ENCODE measurements at places on chromosomes 7 and 10.
A peak's percentile ranks its signal among the peaks of the same experiment; 100 is the strongest.

DNA sequence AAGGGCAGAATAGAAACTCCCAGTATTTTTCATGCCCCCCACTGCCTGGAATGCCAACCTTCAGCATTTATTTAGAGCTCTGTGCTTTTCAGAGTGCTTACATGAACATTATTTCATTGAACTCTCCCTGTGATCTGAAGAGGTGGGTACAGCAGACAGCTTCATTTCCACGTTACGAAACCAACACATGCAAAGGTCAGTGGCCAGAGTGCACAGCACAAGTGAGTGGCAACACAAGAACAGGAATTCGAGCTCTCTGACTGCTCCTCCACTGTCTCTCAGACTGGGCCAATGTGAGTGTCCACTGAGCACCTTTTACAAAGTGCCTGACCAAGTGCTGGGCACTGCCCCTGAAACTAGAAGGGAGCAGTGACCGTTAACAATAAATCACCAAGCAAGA, 162.9 kb downstream of the GLI3 start:
- DNase-seq: no peak

- DNase-seq: no peak
Measured at GRCh38 chr7:115549910-115550309, 480.7 kb downstream of the TFEC start.

DNA sequence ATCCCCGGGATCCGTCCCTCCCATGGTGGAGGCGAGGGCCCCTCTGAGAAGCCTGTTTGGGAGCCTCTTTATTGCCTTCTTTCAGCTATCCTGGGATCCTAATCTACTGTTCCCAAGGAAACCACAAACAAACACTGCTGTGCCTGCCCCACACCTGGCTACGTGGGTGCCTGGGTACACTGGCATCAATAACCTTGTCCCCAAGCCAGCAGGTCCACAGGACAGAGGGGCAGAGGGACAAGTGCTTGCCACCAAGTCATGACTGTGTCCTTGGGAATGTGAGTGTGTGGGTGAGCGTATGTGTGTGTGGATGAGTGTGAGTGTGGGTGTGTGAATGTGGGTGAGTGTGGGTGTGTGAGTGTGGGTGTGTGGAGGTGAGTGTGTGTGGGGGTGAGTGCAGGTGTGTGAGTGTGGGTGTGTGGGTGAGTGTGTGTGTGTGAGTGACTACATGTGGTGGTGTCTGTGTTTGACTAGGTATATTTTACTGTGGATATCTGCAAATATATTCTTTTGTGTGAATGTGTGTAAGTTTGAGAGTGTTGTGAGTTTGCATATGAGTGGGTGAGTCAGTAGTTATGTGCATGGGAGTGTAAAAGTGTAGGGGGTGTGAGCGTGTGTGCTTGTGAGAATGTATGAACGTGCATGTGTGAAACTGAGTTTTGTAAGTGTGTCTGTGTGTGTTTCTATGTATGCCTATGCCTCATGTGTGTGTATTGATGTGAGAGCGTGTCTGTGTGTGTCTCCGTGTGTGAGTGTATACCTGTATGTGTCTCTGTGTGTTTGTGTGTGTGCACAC, 96.1 kb downstream of the TNS3 start:
- DNase-seq: peak; percentile 72

DNA sequence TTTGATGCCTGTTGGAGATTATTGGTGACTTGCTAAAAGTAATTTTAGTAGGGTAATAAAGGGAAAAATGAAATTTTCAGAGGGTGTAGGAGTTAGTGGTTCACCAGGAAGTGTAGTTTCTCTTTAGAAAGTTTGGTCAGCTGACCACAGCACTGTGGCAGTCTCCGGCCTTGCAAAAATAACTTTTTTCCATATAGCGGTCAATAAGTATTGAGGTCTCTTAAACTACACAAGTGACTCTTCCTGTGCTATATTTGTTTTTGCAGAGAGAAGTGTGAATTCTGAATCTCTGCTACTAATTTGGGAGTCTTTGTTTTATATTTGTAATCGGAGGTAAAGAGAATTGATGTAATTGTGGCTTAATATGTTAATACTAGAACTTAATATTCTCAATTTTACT, 24.3 kb downstream of the PTPN12 start:
- DNase-seq: no peak

DNA sequence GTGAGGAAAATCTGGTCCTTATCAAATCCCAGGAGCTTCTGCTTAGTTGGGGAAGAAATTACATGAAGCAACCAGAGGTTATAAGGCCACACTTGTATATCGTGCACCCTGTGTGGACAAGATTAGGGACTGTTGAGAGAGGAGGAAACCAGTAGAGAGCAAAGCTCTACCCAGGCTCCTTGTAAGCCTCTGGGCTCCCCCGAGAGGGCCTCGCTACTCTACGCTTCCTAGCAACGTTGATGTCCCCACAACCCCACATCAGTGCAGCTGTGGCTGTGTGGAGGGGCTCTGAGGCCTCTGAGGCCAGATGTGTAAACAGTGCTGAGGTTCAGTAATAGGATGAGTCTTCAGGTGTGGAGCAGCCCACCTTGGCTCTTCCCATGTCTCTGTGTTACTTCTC, 16.0 kb downstream of the HIF1AN start:
- DNase-seq: no peak

DNA sequence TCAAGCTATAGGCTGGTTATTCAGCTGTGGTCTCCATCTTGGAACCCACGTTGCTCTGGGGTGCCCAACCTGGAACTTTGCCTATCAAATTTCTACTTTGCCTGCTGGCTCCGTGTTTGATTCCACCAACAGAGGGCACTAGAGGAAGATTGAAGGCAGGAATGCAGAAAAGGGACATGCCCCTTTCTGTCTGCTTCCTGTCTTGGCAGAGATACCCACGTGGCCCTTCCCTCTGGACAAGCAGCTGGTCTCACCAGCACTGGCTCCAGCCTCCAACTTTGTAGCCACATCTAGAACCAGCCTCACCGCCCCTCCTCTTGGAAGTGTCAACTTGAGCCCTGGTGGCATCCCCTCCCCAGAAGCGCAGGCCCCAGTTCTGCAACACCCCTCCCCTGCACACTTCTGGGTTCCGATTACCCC, 52.1 kb upstream of the ZNF438 start:
- no peak for DNase-seq

GRCh38 chr10:114855776-114856543, 34.4 kb downstream of the FHIP2A start:
- peak; percentile 16 for DNase-seq

DNA sequence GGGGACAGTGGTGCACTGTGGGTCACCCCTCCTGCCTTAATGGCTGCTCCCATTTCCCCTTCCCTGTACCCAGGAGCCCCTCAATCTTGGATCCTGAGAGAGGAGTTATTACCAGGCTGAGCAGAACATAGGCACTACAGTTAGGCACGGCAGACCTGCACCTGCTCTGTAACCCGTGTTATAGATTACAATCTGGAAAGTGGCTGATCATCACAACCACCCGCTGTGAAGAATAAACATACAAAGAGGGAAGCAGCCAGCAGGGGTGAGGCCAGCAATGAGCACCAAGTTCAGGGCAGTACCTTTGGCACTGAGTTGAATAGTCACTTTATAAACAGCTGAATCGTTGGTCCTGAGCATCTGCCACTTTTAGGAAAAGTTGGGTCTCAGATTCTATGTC, 1.7 kb downstream of the CDHR1 start:
- no peak for DNase-seq

GRCh38 chr10:101331956-101332355, 22.0 kb upstream of the BTRC start:
- DNase-seq: no peak

- DNase-seq: no peak
Measured at GRCh38 chr10:83580373-83581012, 558.8 kb upstream of the GHITM start.

DNA sequence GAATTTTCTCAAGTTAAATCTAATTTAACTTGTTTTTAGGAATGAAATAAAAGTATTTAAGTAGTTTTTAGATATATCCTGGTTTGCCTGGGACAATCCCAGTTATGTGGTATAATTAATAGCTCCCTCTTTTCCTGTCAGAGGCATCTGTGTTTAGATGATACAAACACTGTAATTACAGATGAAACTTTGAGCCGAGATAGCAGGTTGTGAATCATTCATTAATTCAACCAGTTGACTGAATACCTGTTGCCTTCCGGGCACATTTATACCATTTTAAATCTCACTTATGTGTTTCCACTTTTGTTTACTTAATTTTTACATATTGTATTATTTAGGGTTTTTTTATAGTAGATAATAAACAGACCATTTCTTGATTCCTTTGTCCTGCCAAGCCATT, 82.1 kb upstream of the GATA3 start:
- DNase-seq: no peak

- DNase-seq: no peak
Measured at GRCh38 chr10:104242545-104242944, 10.4 kb upstream of the CFAP43 start.

GRCh38 chr10:126705951-126706565, 35.6 kb upstream of the C10orf90 start:
- no peak for DNase-seq

GRCh38 chr10:3213758-3214515, 41.4 kb upstream of the PITRM1 start:
- no peak for DNase-seq

DNA sequence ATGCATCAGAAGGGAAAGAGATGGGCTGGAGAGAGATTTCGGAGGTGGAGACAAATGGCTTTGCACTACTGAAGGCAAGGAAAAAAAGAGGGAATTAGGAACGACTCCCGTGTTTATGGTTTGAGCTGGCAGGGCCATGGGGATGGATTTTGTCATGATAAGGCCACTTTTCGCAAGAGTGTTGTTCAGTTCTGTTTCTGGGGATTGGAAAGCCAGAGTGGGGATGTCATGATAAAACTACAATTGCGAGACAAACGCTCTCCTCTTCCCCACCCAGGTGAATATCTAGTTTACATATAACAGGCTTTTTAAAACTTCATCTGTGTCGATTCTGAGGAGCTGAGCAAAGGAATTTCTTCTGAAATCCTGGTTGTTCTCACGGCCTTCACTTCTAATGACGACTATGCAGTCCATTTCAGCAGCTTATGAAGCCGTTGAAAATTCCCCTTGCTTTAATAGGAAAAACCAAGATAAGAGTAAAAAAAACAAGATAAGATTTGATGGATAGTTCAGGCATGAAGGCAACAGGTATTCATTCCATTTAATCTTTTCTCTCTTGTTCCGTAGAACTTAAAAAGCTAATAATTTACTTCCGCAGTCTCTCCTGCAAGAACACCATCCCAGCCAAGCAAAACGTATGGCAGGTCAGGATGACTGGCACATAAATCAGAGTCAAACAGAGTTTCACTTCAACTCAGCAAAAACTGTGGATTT, 245.6 kb upstream of the PITRM1 start:
- no peak for DNase-seq

- no peak for DNase-seq
Measured at GRCh38 chr7:52831321-52831720, 204.1 kb upstream of the POM121L12 start.

GRCh38 chr7:112790586-112791003, 402 bp upstream of the TMEM168 start:
- DNase-seq: no peak

DNA sequence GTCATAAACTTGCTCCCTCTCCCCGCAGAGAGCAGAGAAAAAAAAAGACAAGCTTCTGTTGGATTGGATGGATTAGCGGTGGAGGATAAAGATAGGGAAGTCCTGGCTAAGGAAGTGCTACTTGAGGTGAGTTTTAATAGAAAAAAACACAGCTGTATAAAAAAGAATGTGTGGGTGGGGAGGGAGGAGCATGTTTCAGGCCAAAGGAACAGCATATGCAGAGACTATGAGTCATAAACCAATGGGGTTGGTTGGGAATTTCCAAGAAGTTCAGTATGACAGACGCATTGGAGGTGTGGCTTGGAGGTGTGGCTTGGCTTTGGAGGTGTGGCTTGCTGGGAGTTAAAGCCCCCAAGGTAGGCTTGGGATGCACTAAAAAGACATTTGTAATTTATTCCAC, 103.0 kb upstream of the LSM8 start:
- peak; percentile 34 for DNase-seq

DNA sequence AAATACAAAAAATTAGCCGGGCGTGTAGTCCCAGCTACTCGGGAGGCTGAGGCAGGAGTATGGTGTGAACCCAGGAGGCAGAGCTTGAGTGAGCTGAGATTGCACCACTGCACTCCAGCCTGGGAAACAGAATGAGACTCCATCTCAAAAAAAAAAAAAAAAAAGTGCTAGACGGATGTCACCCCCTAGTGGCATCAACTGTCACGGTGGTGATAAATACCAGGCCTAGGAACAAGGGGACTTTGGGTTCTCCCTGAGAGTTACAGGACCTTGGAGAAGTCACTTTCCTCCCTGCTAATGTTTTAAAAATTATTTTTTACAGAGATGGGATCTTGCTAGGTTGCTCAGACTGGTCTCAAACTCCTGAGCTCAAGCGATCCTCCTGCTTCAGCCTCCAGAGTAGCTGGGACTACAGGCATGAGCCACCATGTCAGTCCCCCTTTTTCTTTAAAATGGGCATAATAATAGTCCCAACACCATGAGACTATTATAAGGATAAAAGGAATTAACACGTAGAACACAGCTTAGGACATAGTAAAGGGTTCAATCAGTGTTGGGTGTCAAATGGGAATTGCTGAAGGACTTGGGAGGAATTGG, 2.6 kb upstream of the TMEM130 start:
- DNase-seq: peak; percentile 26

Data from PC-9 (cell line).